HFFc6 (cell line): ENCODE measurements at places on chromosomes 3 and 15. TPM values are rescaled to one million over a fixed set of nuclear protein-coding genes. Genes with fewer than 3 reads are reported as not detected.

DNA sequence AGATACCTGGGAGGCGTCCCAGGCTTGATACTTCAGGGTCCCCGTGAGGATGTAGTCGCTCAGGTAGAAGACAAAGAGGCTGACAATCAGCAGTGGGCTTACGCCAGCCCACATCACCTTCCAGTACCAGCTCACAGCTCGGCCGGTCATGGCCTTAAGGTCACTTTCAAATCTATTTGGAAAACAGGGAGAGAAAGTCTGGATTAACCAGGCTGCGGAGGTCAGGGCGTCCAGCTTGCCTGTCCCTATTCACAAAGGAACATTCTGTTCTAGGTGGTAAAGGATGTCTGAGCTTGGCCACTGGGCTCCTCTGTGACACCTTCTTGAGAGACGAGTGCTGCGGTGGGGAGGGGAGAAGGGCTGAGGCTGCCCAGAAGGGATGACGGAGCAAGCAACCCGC lies 36.5 kb downstream of the SLC6A20 start:
- peaks cover 6% of the 10 kb centered on the region; the same call in 1 of the 2 replicates for H3K4me1 ChIP-seq
- no peak for DNase-seq
- no peaks in the 10 kb centered on the region for H3K36me3 ChIP-seq
- H3K4me3 ChIP-seq: no peak overlapping the region
- H3K27me3 ChIP-seq: peaks cover 16% of the 10 kb centered on the region
- H3K27ac ChIP-seq: no peak overlapping the region

DNA sequence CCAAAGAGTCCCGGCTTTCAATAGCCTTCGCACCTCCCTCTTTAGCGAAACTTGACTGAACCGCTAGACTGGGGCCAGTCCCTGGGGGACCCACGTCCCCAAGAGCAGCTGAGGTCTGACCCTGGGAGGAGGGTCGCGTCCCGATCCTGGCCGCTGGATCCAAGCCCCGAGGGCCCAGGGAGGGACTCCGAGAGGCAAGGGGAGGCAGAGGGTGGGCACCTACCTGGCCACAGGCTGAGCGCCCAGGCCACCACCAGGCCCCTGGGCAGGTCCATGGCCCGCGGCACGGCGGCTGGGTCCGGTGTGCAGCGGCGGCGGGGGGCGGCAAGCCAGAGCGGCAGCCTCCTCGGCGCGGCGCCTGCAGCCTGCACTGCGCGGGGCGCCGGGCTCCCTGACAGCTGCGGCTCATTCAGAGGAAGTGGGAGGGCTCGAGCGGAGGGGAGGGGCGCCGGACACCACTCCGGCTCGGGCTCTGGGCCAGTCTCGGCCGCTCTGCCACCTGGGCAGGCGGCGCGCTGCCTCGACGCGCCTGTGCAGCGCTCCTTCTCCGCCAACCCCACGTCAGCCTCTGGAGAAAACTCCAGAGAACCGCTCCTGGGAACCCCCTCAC lies at the start of gene ITGA11:
Gene ITGA11 (minus strand): TSS at position 372 of the 610 bp plus-strand sequence. CDS start 97 bp downstream, at position 275.
- no peak for DNase-seq
- H3K36me3 ChIP-seq: no peaks in the 10 kb centered on the region
- H3K4me1 ChIP-seq: peaks cover 14% of the 10 kb centered on the region
- peaks cover 50% of the 10 kb centered on the region for H3K27me3 ChIP-seq

DNA sequence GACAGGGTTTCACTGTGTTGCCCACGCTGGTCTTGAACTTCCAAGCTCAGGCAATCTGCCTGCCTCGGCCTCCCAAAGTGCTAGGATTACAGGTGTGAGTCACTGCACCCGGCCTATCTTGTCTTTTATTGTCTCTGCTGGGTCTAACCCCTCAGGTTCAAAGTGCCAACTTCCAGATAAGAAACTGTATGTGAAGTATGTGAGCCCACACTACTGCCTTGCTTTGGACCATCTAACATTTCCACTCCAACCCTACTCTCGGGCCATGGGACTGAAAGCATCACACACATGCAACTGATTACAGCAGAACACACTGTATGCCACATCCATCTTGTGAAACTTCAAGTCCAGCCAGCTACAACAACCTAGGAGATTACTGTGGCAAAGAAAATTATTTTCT lies 256.1 kb upstream of the VEPH1 start:
- H3K4me1 ChIP-seq: peaks cover 9% of the 10 kb centered on the region; the same call in 1 of the 2 replicates
- no peak overlapping the region for H3K4me3 ChIP-seq
- no peaks in the 10 kb centered on the region for H3K36me3 ChIP-seq
- no peak overlapping the region for H3K27ac ChIP-seq
- peaks cover 9% of the 10 kb centered on the region for H3K27me3 ChIP-seq
- no peak for DNase-seq

- no peaks in the 10 kb centered on the region for H3K4me1 ChIP-seq
- H3K36me3 ChIP-seq: 0 out of 2 replicates have a peak, but pooled peaks cover 7% of the 10 kb centered on the region
- H3K27me3 ChIP-seq: no peaks in the 10 kb centered on the region
- no peak for DNase-seq
- no peak overlapping the region for H3K27ac ChIP-seq
These were observed 386.2 kb downstream of the RSL24D1 start for GRCh38 chr15:54810496-54810895.

- no peak overlapping the region for H3K4me3 ChIP-seq
- no peak overlapping the region for H3K27ac ChIP-seq
- H3K4me1 ChIP-seq: no peaks in the 10 kb centered on the region
- H3K27me3 ChIP-seq: peaks cover 23% of the 10 kb centered on the region
- no peaks in the 10 kb centered on the region for H3K36me3 ChIP-seq
These were observed 230.0 kb downstream of the XXYLT1 start for GRCh38 chr3:195040773-195041520.

- peak overlapping the region; percentile 98 for H3K4me3 ChIP-seq
- H3K27me3 ChIP-seq: no peaks in the 10 kb centered on the region
- peaks cover 32% of the 10 kb centered on the region for H3K36me3 ChIP-seq
- peaks cover 33% of the 10 kb centered on the region for H3K4me1 ChIP-seq
These were observed 1.1 kb downstream of the EAF1 start for GRCh38 chr3:15428539-15428938.

DNA sequence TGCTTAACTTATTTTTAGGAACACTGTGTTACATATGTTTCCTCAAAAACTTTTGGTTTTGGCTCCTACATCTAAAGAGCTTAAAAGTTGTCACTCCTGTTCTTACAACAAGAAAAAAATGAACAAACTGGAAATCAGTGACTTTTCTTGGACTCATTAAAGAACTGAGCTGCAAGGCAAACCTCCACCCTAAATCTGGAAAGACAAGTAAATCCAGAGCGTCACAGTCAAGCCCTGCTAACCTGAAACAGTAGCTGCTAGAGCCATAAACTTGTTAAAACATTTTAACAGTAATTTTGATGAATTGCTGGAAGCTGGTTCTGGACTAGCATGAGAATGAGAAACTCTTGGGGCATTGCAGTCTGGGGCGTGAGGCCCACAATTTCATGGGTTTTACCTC lies 350.5 kb upstream of the COL8A1 start:
- H3K36me3 ChIP-seq: no peaks in the 10 kb centered on the region; the same call in 1 of the 2 replicates
- no peak overlapping the region for H3K4me3 ChIP-seq
- peaks cover 10% of the 10 kb centered on the region for H3K4me1 ChIP-seq

GRCh38 chr3:123344175-123344906 lies 104.5 kb downstream of the ADCY5 start:
- H3K27ac ChIP-seq: no peak overlapping the region
- peak; percentile 12 for DNase-seq
- peaks cover 12% of the 10 kb centered on the region for H3K4me1 ChIP-seq
- no peak overlapping the region for H3K4me3 ChIP-seq
- H3K27me3 ChIP-seq: peaks cover 42% of the 10 kb centered on the region
- H3K36me3 ChIP-seq: no peaks in the 10 kb centered on the region

KCNMB3 gene
- 0.59 to 0.62 TPM (median 0.60 TPM) in 3 replicates for total RNA-seq

DAZL gene
- total RNA-seq: not detected in 3 replicates

FBXO40 gene
- not detected in 3 replicates for total RNA-seq

SLC2A2 gene
- total RNA-seq: not detected in 3 replicates

PAK2 gene
- total RNA-seq: 62.8 to 81.7 TPM (median 78.0 TPM) in 3 replicates

TBCCD1 gene
- total RNA-seq: 5.5 to 7.4 TPM (median 5.8 TPM) in 3 replicates

PSMD6 gene
- total RNA-seq: 104 and 112 TPM in 2 replicates
